ENCODE measurements at places on chromosomes 3 and 15.
A peak's percentile ranks its signal among the peaks of the same experiment; 100 is the strongest.

DNA sequence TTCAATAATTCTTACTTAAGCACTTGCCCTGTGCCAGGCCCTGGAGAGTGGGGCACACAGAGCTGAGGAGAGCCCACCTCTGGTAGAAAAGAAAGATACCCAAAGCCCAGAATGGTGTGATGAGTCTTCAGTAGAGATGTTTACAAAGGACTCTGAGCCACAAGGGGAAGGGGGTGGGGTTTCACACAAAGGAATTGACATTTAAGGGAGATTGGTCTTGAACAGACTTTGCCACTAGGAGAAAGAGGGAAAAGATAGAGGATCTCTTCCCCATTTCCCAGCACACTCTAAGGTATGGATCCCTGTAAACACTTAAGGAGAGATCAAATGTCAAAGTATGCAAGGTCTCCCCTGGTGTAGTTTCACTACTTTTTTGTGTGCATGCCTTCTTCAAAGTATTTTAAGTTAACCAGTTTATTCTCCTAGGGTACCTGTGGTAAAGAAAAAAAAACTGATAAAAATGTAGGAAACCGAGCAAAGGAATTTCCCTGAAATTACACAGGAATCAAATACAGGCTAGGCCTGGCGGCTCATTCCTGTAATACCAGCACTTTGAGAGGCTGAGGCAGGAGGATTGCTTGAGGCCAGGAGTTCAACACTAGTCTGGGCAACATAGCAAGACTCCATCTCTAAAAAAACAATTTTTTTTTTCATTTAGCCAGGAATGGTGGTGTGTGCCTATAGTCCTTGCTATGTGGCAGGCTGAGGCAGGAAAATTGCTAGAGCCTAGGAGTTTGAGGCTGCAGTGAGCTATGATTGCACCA, 117.6 kb upstream of the SKOR1 start:
- DNase-seq, result no peak

GRCh38 chr3:178048768-178049167, 487.5 kb upstream of the KCNMB2 start:
- no peak for DNase-seq

GRCh38 chr3:151896246-151897012, 23.0 kb downstream of the SUCNR1 start:
- DNase-seq, result no peak

DNA sequence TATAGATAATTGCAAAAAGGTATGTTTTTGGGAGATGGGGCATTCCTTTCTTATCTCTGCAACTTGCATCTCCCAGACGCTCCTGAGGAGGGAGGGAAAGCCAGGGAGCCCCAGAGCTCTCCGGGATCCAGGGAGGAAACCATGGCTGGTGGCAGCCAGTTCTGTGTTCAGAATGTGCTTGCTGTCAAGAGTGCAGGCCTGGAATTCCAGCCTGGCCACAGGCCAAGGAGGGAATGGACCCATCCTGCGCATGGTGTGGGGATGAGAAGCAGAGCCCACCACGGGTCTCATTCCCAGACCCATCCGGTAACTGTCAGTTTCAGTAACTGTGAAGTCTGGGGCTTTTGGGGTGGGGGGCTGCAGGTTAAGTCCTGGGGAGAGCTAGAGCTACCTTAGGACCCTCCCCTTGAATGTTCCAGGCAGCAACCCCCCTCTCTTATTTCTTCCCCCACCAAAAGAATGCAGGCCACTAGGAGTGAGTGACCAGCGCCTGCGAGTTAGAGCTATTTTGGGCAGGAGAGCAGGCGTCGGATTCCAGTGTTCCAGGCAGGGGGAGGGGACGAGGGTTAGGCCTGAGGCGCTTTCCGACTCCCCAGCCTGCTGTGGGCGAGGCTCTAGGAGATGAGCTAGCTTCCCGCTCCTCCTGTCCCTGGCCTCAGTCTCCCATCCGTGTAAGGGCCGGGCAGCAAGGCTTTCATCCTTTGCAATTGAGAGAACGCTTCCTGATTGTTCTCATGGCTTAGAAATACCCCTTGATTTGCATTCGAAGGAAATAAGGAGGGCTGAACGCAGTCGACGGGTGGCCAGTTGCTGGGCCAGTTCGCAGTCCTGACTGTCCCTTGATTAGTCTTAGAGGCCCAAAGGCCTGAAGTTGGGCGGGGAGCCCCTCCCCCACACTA, 781 bp upstream of the DAG1 start:
- DNase-seq, result no peak

DNA sequence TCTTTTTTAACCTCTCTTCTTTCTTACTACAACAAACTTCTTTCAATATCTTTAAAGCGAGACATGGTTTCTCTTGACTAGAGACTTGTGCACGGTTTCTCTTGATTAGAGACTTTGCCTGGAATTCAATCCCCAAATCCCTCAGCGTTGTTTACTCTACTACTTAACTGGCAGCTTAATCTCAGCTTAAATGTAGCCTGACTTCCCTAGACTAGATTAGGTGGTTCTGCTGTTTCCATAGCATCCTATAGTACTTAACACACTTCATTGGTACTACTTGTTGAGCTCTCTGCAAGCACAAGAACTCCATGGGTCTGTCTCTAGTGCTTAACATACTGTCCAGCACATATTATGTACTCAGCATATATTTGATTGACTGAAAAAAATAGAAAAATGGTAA, 168.2 kb upstream of the GPR149 start:
- DNase-seq, result no peak

DNA sequence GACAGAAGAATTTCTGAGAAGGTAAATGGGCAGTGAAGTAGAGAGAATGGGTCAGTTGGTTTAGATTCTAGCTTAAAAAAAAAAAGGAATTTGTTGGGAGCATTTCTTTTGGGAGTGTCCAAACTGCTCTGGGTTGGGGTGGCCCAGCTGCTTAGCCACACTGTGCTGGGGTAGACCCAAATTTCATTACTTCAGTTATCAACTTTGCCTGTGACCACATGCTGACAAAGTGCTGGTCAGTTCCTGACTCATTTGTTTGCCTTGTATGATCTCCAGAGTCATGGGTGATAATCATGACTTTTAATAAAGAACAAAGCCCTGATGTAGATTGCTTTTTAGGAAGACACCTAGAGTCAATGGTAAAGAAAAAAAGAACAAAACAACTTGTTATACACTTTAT, 121.5 kb upstream of the FGF7 start:
- no peak for DNase-seq

GRCh38 chr3:184771301-184772127, 40.5 kb upstream of the VPS8 start:
- no peak for DNase-seq

DNA sequence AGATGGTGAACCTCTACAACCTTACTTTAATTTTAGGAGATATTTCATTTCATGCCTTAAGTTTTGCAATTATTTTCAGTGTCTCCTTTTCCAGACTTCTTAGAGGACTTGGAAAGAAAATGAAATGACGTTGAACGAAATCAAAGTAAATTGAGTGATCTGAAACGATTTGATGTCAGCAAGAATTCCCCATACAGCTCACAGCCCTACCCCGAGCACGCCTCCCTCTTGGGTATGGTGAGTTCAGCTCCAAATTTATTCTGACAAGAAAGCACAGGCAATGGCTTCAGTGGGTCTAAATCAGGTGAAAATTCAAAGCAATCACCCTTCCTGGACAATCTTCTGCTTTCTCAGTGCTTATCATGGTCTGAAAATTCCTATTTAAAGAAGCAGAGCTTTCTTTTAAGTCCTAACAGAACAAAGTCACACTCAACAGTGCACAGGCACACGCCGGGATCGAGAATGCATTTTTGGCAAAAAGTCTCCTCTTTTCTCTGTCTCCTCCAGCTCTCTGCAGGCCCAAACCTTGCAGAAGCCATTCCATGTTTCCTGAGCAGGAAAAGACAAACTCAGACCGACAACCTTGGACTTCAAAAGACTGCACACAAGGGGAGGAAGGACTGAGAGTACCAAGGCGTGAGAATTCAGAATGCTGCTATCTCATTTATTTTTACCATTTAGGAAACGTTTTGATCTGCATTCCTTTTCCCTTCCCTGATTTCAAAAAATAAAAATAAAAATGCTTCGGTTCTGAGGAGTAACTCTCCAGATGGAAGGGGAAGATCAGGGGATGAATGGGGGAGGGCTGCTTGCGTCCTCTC, 72.0 kb downstream of the CCNL1 start:
- DNase-seq, result no peak

DNA sequence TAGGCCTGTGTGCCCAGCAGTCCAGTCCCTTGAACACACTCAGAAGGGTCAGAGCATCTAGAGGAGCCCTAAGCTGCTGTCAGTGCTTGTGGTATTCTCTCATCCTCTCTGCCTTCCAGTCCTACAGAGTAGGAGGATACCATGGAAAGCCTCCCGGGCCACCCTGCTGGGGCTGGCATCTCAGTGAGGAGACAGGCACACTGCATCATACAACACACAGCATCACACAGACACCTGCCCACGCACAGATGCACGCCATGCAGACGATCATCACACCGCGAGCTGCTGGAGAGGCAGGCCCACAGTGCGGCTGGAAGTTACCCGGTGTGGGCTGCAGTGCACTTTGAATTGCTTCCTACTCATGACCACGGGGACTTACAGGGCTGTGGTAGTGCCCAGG, 15.2 kb downstream of the GABRA5 start:
- DNase-seq, result no peak

- peak; percentile 64 for DNase-seq
These were observed 59.3 kb downstream of the CYP11A1 start for GRCh38 chr15:74307827-74308811.

GRCh38 chr3:37833302-37834186, 28.1 kb upstream of the CTDSPL start:
- DNase-seq, result no peak

- DNase-seq, result no peak
These were observed 30.8 kb downstream of the HLTF start for GRCh38 chr3:149055575-149055974.

DNA sequence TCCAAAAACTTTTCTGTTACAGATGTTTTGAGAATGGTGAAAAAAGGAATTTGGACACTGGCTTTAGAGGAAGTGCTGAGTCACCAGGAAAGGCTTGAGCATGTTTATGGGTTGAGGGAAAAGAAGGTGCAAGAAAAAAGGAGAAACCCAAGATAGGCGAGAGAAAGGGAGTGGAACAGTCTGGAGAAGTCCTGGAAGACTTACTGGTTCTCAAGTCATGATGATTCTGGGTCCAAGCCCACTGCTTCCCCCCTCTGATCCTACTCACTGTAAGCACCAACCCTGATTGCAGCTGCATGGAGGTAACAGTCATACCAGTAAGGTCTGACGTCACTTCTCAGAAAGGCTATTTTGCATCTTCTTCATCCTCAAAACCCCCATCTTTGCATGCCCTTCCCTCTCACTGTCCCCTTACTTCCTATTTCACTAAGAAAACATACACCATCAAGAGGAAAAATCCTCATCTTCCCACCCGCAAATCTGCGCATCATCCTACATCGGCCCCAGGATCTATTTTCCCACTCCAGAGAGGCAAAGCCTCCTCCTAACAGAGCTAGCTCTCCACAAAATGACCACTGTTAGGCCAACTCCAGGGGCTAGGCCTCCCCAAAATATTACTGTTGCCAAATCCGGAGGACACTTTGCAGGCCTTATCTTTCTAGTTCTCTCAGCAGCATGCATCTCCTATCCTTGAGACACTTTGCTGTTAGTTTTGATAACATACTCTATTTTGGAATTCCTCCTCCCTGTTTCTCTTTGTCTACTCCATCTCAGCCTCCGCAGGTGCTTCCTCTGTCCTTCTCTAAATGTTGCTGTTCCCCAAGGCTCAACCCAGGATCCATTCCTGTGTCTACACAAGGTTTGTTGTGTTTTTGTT, 3.2 kb upstream of the ATP13A3 start:
- no peak for DNase-seq

GRCh38 chr3:141710888-141711616, 27.0 kb upstream of the RNF7 start:
- no peak for DNase-seq

GRCh38 chr15:98151096-98151495, 190.6 kb downstream of the ARRDC4 start:
- no peak for DNase-seq

- DNase-seq, result no peak
These were observed 107.8 kb downstream of the ASB7 start for GRCh38 chr15:100710222-100710621.

Measured in NCI-H187 treated with DMSO at 0.1 percent for 48 hours (cell line).